ENCODE measurements at places on chromosomes 13 and 19.

DNA sequence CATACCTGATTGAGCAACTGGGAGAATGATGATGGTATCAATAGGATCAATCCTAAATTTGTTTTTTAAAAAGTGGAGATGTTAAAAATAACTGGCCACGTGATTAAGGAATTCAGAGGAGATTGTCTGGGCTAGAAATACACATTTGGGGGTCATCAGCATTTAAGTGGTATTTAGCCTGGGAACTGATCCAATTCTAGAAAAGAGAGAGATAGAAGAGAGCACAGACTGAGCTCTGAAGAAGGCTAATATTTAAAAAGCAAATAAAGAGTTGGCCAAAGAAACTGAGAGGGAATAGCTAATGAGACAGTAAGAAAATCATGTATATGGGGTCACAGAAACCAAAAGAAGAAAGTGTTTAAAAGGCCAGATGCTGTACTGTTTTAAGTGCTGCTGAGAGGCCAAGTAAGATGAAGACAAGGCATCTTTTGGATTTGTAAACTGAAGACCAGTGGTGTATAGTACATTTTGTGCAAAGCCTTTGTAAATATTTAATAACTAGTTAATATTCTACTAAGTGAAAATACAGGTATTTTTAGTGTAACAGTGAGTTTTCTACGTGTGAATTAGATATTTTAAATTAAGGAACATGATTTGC lies 40.2 kb downstream of the UBL3 start:
- no peak for DNase-seq

GRCh38 chr19:39671739-39672363 lies 16.1 kb downstream of the LGALS16 start:
- DNase-seq, result no peak

GRCh38 chr13:68846663-68847062 lies 1261.0 kb upstream of the ATXN8OS start:
- no peak for DNase-seq

DNA sequence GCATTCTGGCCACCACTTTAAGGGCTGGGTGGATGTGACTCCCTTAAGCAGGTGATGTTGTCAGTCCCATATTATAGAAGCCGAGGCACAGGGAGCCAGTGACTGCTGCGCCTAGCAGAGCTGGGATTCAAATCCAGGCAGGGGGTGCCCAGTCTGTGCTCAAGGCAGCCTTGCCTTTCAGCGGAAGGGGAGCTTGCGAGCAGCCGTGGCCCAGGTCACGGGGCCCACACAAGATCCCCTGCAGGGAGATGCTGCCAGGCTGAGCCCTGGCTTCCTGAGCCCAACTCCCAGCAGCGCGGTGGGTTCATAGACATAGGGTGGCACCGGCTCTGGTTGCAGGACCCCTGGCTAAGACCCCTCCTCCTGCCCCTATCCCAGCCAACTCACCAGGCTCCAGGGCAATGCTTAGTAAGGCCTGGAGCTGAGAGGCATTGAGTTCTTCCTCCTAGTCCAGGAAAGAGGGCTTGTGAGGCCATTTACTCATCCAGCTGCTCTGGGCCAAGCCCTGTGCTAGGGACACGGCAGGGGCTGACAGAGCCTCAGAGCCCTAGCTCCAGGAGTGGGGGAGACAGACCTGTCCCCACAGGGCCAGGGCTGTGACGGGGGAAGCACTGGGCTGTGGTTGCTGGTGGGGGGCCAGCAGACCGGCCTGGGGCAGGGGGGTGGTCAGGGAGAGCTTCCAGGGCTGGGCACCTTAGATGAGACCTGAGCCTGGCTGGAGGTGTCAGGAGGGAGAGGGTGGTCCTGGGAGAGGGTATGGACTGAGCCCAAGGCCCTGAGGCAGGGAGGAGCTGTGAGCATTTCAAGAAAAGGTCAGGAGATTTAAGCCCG lies 9.6 kb downstream of the CAPN12 start:
- DNase-seq, result no peak

DNA sequence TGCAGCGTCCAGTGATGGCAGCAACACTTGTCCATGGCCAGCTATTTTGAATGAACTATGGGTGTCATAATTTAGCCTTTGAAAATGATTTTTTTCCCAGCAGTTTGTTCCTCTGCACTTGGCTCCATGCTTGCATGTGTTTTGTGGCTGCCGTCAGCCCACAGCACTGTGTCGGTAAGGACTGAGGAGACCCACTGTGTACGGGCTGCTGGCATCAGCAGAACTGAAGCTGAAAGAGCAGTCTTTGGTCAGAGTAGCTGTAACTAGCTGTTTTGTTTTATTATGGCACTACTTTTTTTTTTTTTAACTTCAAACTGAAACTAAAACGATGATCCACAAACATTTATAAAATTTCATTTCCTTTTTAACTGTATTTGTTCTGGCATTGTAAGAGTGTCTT lies 50.3 kb upstream of the TEX29 start:
- no peak for DNase-seq

DNA sequence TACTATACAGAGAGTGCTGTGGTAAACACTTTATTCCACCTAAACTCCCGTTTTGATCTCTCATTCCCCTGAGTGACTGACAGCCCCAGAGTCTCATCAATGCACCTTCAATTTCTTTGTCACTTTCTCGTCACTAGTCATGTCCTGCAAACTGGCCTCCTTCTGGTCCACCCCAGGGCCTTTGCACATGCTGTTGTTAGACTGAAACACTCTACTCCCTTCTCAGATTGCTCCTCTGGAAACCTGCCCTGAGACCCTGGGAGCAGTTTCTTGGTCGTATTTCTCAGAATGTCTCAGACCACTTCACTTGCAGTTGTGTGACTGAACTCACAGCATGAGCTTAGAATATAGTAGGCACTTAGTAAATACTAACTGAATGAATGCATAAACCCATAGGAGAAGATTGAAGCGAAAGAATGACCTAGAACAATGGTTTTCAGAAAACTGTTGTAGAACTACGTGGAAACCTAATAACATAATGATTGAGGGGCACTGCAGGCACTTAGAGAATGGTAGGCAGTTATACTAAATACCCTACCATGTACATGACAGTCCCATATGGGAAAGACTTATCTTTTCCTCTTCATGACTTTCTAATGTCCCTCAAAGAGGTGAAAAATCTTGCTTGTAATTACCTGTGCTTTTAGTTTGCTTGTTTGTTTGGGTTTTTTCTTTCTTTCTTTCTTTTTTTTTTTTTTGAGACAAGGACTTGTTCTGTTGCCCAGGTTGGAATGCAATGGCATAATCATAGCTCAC lies 144.8 kb downstream of the IER2 start:
- DNase-seq, result no peak

- DNase-seq, result no peak
These were observed 1.8 kb upstream of the AKAP8 start for GRCh38 chr19:15381429-15381828.

- no peak for DNase-seq
These were observed 55.3 kb downstream of the FRY start for GRCh38 chr13:32086791-32087441.

DNA sequence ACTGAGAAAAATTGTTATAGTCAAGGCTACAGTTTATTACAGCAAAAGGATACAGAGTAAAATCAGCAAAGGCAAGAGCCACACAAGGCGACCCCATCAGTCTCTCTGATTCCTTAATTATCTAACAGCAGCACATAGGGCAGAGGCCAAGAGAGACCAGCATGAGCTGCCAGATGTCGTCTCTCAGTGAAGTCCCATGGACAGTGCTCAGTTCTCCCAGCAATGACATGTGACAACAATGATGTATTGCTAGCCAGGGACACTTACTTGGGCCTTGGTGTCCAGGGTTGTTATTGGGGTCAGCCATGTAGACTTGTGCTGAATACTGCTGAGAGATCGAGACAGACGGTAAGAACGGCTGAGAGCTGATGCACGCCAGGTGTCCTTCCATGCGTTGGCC lies 22.3 kb downstream of the ZSWIM9 start:
- DNase-seq, result no peak

DNA sequence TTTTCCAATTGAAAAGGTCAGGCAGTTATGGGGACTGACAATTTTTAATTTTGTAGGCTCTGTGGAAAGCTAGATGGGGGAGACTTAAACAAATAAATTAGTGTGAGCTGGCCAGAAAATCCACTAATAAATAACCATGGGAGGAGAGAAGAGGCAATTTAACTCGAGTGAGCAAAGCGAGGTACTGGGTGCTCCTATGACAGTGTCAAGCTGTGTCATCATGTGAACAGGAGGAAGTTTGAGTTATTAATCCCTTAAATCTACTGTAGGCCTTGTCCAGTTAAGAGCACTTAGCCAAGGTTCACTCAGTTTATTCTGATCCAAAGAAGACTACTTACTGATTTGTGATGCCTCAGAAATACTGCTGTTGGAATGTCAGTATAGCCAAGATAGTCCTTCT lies 122.8 kb downstream of the OXGR1 start:
- DNase-seq, result no peak

DNA sequence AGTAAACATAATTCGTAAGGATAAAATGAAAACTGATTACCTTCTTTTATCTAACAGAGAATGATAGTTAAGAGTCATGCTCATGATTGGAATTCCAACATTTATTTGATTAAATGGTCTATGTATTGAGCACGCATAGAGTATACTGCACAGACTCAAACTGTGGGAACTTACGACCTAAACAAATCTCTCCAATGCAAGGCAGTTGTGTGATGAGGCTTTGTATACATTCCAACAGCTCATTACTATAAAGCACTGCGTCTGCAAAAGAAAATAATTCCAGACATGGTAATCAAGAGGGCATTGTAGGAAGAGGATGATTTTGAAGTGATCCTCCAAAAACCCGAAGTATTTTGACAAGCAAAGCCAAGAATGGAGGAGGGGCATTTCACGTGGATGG lies 169.5 kb downstream of the NUFIP1 start:
- no peak for DNase-seq

GRCh38 chr13:67355812-67356476 lies 125.8 kb upstream of the PCDH9 start:
- no peak for DNase-seq

- DNase-seq, result no peak
These were observed 225.2 kb upstream of the TSHZ3 start for GRCh38 chr19:31574251-31574973.

DNA sequence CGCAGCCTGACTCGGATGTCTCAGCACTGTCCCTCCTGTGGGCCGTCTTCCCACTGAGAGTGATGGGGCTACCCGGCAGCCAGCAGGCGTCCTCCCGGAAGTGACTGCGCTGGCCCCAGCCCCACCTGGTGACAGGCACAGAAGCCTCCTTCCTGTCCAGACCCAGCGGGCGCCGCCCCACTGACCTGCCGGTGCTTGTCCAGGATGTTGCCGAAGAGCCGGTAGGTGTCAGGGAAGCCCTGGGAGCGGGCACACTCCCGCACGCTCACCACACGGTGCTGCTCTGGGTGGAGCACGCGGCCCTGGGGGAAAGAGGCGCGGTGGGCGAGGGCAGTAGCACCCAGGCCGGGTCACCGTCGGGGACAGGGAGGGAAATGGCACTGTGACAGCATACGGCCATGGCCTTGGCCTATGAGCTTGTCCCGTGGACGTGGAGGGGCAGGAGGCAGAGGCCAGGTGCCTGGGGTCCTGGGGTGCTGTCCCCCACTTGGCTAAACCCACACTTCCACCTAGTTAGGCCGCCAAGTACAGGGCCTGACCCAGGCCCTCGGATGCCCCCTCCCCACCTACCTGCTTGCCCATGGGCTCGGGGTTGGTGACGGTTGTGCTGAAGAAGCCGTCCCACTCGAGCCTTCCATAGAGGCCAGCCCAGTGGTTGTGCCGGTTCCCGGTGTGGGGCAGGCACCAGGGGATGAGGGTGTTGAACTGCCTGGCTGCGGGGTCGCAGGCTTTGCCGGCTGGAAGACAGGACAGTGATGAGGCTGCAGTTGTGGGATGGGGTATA lies 16.0 kb upstream of the EIF3G start:
- DNase-seq, result no peak

DNA sequence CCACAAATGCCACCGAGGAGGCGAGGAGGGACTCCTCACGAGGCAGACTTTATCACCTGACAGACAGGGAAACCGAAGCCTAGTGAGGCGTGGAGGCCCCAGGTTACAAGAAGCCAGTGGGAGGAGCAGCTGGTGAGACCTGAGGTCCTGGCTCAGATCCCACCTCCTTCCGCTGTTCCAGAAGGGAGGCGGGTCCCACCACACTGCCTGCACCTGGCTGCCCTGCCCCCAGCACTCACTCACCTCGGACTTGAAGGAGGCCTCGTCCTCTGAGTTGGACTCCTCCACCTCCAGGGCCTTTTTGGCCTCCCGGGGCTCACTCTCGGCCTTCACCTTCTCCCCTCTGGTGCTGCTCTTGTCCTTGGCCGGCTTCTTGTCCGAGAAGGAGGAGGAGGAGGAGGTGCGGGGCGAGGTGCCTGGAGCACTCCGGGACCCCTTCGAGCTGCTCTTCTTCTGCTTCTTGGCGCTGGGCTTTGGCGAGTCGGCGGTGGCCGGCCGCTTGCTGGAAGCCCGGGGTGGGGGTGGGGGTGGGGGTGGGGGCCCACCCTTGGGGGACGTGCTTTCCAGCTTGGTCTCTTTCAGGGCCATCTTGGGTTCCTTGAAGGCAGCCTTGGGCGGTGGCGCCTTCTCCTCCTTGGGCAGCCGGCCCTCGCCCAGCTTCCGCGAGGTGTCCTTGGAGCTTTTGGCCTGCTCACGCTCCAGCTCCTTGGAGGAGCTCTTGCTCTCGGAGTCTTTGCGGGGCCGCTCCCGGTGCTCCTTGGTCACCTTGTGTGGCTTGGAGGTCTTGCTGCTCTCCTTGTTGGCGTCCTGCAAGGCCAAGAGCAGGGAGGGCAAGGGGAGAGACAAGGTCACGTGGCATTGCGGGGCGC lies 57.7 kb downstream of the MLLT1 start:
- no peak for DNase-seq

DNA sequence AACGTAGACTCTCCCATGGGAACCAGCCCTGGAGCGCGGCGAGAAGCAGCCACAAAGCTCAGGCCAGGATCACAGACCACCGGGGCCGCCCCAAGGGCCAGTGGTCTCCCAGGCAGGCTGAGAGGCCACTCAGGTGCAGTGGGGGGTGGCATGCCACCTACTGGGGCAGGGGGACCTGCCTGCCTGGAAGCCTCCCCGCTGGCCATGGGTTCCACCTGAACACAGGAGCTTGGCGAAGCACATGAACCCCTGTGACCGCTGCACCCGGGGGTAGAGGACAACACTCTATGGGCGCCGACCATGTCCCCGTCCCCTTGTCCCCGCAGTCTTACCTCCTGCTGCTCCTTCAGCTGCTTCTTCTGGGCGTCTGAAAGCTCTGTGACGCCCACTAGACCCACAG lies 6.8 kb upstream of the TM6SF2 start:
- DNase-seq, result no peak

GRCh38 chr13:98942997-98943396 lies 34.9 kb downstream of the DOCK9 start:
- DNase-seq, result no peak
